ENCODE measurements at places on chromosomes 1 and 21.

GRCh38 chr1:244386595-244386994 is 65.1 kb downstream of the ADSS2 start:
- no peak for DNase-seq

GRCh38 chr1:35111106-35111505 is 31.9 kb downstream of the ZMYM1 start:
- DNase-seq = no peak

DNA sequence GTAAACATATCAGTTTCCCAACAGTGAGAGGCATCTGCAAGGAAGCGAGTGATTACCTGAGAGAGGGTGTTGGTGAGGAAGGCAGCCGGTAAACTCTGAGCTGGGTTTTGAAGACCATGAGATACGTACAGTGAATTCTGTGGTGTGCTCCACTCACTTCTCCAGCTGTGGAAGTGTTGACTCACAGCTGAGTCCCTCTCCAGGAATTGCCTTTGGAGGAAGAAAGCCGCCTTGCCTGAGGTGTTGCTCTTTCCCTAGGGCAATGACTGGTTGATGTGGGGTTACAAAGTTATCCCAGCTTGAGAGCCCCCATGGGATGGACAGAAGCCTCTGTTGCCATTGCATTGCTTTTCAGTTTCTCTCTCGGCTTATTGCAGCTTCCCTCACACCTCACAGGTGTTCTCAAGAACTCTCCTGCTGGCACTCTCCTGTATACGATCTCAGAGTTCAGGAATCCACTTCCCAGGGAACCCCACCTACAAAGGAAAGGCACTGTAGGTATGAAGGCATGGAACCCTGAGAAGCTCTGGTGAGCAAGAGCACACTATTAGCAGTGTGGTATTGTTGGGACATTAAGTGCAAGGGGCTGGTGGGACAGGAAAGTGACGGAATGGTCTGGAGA is 10.8 kb downstream of the NHLH1 start:
- no peak for DNase-seq

- DNase-seq = no peak
Measured at GRCh38 chr1:6497215-6497866, 5.9 kb upstream of the PLEKHG5 start.

- DNase-seq = no peak
Measured at GRCh38 chr21:39384674-39385298, 35.9 kb upstream of the HMGN1 start.

- DNase-seq = no peak
Measured at GRCh38 chr1:201358596-201358995, 18.9 kb downstream of the TNNT2 start.

- DNase-seq = no peak
Measured at GRCh38 chr1:177546346-177546745, 375.6 kb downstream of the BRINP2 start.

DNA sequence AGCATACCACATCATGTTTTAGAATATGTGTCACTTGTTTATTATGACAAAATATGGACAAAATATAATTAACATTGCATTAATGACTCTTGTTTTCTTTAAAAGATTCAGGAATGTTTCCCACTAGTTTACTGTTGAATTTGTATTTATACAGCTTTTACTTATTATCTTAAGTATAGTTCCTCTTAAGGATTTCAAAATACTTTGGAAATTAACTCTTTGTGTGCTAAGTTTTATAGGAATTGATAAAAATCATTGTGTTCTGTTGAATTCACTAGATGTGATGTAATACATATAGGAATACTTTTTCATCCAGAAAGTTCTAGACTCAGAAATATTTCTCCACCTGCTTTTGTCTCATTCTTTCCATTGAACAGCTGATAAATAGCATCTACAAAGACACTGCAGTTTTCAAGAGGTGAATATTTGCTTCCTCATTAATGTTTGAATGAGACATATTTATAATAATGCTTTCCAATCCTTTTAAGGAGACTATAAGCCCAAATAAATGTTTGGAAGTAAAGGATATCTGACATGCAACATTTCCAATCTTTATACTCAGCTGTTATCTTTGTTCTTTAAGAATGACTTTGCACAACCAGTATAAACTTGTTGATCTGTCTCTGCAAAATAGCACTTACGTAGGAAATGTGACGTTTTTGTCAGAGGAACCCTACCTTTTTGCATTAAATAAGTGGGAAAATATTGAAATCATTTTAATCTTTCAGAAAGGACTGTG is 38.4 kb upstream of the SAMSN1 start:
- no peak for DNase-seq

DNA sequence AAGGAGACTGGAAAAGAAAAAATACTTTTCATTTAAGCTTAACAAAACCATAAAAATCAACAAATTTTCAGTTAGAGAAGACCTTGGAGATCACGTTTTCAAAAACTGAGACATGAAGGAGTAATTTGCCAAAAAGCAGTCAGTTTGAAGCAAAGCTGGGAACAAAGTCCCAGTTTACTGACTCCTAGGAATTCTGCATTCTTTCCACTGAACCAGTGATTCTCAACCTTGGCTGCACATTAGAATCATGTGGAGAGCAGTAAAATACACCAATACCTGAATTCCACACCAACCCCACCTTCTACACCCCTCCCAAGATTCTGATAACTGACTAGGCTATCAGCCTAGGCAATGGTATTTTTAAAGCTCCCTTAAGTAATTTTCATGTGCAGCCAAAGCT is 73.5 kb downstream of the PRPF38A start:
- no peak for DNase-seq

- no peak for DNase-seq
Measured at GRCh38 chr21:27681038-27681437, 714.1 kb upstream of the ADAMTS5 start.

- no peak for DNase-seq
Measured at GRCh38 chr21:38524168-38525153, 26.2 kb upstream of the ERG start.

DNA sequence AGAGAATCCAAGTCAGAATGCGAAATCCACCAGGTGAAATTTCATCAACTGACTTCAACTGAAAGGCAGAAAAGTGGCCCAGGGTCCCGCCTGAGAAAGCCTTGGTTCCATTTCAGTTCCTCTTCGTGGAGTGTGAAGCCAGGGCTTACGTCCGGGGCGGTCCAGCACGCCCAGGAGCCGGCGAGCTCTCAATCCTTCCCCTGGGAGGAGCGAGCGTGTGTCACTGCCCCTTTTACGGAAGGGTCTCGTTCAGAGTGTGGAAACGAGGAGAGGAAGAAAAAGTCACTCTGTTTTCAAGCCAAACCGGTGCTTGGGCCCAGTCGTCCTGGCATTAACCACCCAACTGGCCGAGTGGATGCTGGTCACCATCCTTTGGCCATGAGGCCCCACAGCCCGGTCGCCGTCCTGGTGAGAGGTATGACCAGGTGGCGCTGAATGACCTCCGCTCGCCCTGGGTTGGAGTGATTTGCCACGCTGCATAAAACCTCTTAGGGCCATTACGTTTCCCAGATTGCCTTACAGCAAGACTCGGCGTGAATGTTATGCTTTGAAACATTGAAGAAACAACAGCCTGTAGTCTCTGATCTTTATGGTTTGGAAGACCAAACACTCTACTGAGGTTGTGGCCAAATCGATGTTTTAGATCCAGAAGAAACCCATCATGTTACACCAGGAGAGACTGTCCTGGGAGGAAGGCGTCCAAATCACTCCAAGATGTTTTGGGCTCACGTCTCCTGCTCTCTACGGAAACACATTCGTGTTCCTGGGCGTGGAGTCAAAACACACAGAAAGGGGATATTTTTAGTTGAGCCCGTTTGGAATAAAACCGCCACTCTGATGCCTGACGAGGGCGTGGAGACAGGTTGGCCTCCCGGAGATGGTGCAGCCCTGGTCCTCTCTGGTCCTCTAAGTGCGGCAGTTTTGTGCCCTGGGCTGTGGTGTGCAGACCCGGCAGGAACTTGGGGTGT is 93.6 kb upstream of the ACTRT2 start:
- DNase-seq = no peak

DNA sequence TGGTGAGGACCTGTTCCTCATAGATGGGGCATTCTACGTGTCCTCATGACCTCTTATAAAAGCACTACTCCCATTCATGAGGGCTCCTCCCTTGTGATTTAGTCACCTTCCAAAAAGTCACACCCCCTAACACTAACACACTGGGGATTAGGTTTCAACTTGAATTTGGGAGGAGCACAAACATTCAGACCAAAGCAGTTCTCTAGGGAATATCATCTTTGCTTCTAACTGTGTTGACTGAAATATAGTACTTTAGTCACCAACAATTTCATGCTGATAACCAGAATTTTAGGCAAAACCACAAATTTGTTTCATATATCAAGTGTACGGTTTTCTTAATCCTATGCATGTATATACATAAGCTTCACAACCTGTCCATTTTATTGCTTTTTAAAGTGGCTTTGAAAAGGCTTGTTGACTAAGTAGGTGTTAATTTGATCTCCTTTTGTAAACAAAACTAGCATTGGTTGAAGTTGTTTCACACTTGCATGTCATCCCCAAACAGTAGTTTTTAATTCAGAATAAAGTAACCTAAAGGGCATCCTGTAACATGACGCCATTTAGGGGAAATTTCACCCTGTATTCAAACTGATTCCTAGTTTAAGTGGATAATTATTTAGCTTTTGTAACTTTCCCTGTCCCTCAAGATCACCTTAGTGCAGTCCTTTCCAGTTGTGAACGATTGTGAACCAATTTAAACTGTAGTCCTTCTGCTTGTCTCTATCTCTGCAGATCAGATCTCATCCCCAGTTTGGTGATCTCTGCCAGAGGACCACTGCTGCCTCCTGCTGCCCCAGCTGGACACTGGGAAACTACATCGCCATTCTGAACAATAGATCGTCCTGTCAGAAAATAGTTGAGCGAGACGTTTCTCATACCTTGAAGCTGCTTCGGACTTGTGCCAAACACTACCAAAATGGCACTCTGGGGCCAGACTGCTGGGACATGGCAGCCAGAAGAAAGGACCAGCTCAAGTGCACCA is 141.1 kb downstream of the TLR5 start:
- DNase-seq = no peak

DNA sequence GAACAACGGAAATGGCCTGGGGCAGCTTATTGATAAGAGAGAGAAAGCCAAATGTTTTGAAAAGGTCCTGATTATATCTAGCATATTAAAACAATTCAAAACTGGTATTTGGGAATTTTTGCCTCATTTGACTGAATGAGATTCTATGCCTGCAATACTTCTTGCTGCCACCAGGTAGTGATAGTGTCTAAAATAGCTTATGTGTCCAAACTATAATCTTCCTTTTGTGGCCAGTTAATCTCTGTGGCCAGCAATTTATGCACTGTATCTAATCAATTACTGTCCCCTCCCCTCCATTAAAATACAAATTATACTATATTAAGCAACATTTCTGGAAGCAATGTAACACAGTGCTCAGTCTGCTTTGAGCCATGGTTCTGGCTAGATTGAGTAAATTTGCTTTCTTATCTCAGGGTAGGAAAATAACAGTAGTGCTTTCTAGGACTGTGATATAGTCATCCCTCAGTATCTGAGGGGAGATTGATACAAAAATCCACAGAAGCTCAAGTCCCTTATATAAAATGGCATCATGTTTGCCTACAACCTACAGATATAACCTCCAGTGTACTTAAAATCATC is 91.8 kb downstream of the FOXD2 start:
- no peak for DNase-seq

- DNase-seq = no peak
Measured at GRCh38 chr1:236516929-236517704, 6.7 kb upstream of the LGALS8 start.

- DNase-seq = no peak
Measured at GRCh38 chr1:163231385-163231784, 28.7 kb upstream of the RGS5 start.

GRCh38 chr1:18182398-18183160 is 75.0 kb downstream of the IGSF21 start:
- no peak for DNase-seq

- no peak for DNase-seq
Measured at GRCh38 chr1:115722221-115722620, 46.3 kb downstream of the CASQ2 start.

- no peak for DNase-seq
Measured at GRCh38 chr1:31679091-31679490, 24.7 kb downstream of the COL16A1 start.

GRCh38 chr1:51282605-51283004 is 46.5 kb downstream of the RNF11 start:
- no peak for DNase-seq

GRCh38 chr1:17819129-17819802 is 64.1 kb downstream of the ACTL8 start:
- DNase-seq = no peak

GRCh38 chr1:90707363-90707710 is 9.8 kb downstream of the BARHL2 start:
- DNase-seq = no peak

DNA sequence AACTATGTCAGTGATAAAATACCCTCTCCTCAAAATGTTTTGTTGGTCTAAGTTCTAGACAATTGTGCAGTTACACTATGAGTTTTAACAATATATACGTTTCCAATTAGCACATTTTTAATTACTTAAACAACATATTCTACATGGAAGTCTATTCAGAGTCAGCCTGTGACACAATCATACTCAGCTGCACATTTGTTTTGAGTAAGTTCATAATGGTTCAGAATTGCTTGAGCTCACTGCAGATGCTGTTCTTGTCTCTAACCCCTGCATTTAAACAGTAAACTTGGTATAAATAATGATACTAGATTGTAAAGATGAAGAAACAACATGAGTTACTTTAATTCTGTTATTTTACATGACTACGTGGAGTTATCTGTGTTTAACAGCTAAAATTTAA is 30.6 kb downstream of the CDKN2C start:
- DNase-seq = no peak

DNA sequence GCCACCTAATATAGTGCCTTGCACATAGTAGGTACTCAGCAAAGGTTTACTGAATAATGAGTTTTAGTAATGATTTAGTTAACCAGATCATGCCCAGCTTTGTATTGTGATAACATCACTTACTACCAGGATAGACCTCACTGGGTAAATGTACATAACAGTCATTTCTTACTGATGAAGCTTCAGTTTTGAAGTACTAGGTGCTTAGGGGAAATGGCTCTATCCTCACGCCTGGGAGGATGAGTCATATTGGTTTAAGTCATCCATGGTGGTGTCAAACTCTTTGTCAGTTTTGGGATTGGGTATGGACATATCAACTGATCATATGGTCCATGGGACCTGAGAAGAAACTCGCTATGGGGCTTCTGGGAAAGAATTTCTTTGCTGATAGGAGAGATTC is 90.6 kb upstream of the USP24 start:
- DNase-seq = no peak

GRCh38 chr1:192571668-192572067 is 3.9 kb upstream of the RGS1 start:
- no peak for DNase-seq

GRCh38 chr1:248862695-248862997 is 3.8 kb upstream of the ZNF692 start:
- no peak for DNase-seq

DNA sequence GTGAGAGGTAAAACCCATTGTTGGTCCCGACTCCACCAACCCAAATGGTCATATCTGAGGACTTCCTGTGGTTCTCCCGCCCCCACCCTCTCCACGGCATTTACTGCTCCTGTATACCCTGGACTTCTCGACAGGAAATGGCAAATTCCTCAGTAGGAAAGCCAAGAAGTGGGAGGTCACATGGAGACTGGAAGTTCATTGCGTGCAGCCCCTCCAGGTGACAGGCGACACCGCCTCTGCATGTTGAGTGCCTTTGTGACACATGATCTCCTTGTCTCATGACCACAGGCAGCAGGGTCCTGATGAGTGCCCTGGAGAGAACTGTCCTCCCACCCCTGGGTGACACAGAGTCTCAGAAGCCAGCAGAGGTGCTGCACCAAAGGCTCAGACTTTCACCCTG is 24.2 kb downstream of the ERG start:
- DNase-seq = no peak

- DNase-seq = no peak
Measured at GRCh38 chr1:246782120-246782900, 58.1 kb downstream of the SCCPDH start.

GRCh38 chr1:176199707-176200106 is 7.4 kb downstream of the COP1 start:
- no peak for DNase-seq

Data from stimulated activated CD4-positive, alpha-beta T cell treated with anti-CD3 and anti-CD28 coated beads, TNF-alpha, amount 100 ng/mL, for 1 hour (primary cell).